ENCODE measurements at places on chromosomes 6 and 20.

- no peak for DNase-seq
Measured at GRCh38 chr6:137097057-137097456, 52.3 kb upstream of the IL20RA start.

- no peak for DNase-seq
Measured at GRCh38 chr20:1904135-1904534, 8.9 kb downstream of the SIRPA start.

DNA sequence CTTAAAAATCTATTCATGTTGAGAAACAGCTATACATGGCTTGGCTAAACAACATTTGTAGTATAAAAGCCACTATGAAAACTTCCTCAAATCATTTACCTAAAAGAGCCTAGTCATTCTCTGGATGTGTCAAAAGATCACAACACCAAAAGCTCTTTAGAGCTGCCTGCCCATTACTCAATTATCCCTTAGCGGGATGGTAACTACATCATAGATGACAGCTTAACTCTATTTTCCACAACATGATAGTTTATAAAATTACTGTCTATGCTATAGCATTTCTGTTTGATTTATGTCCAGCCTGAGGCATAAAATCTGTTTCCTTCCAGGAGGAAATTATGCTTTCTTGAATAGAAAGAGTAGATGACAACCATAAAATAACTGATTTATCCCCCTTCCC lies 777.6 kb upstream of the HS3ST5 start:
- no peak for DNase-seq

- DNase-seq: peak; percentile 86
Measured at GRCh38 chr6:24935366-24936152, at the start of gene RIPOR2. Gene RIPOR2, minus strand, starts transcription at chr6:24935960. Its CDS starts 62 bp downstream, at chr6:24935898.

GRCh38 chr20:2820084-2820895 lies 4.1 kb downstream of the TMEM239 start:
- DNase-seq: no peak

DNA sequence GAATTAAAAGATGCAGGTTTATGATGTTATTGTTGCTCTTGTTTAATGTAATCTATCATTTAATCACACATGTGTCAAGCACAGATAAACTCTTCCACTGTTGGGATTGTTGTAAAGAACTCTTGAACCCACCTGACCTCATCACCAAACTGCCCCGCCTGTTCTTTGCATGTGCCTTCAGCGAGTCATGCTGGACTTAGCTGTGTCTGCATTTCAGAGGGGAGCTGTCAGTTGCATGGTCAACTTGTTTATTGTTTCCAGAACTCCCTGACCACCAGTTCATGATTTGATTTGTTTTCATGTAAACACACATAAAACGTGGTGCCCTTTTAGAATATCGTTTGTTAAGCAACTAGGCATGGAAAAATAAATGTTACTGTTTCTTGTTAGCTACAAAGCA lies 93.6 kb downstream of the KHDC1L start:
- no peak for DNase-seq

GRCh38 chr6:129730477-129731165 lies 20.6 kb upstream of the ARHGAP18 start:
- peak; percentile 50 for DNase-seq

GRCh38 chr6:33944686-33945411 lies 141.0 kb upstream of the MLN start:
- no peak for DNase-seq

GRCh38 chr6:165987483-165988301 lies 180.0 kb downstream of the TBXT start:
- no peak for DNase-seq

DNA sequence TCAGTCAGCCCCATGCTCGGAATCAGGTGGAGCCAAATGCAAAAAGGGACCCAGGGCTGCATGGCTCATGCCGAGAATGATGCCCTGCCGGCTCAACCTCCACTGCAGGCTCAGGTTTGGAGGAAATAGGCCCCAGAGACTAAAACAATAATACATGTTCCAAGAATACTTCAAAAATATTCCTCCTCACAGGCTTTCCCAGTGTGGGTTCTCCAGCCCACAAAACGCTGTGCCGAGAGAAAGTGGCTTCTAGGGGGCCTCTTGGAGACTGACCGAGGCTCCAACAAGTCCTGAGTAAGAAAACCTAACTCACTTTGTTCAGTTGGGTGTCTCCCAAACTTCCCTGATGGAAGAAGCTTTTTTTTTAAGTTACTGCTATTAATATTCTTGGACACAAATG lies 73.9 kb downstream of the BANF2 start:
- no peak for DNase-seq

GRCh38 chr6:107154131-107154800 lies 39.0 kb upstream of the BEND3 start:
- DNase-seq: no peak

GRCh38 chr6:17988422-17988944 lies 1.0 kb upstream of the KIF13A start:
- no peak for DNase-seq

- DNase-seq: peak; percentile 65
Measured at GRCh38 chr20:36344517-36345132, 38.5 kb downstream of the DLGAP4 start.

DNA sequence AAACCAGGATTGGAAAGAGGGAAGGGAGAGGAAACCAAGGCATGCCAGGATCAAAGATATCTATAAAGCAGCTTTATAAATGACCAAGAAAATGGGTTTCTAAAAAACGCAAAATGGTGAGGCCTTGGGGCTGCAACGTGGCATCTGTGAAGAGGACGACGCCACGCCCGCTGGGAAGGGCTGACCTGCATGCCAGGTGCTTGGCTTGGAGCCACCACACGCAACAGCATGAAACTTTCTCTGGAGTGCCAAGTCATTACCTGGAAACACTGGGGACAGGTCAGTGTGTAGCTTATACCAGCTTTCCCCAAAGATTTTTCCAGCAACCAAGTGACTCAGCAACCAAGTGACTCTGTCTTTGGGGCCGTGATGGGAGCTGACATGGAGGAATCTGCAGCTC lies 82.5 kb downstream of the POPDC3 start:
- no peak for DNase-seq

DNA sequence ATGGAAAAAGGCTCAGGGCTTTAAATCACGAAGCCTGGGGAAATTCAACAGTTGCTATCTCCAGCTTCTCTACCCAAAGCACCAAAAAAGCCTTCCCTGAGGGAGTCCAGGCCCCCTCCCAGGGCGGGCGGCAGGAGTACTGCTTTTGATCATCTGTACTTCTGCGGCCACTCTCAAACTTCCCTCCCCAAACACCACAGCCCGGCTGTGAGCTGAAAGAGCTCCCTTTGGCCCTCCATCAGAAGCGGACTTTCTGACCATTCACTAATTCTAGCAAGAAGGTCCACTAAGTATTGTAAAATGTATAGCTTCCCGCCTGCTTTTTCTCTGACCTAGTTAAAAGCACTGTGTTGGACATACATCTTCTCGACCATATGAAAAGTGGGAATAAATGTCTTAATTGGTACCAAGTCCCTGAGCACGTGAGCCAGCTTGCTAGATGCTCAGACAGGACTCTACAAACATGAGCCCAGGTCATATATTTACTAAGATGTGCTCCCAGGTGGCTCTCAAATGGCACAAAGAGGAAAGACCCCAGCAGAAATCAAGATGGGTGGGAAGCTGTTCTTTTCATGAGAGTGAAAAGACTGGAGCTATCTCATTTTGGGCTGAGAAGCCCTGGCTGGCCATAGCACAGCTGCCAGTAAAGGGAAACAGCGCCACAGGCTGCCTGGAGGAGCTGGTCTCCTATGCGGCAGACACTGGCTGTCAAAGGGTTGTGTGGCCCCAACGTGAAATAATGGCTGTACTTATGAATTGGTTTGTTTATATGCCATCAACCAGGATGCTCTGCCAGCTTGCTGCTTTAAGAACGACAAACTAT lies 58.6 kb downstream of the GFOD1 start:
- no peak for DNase-seq

DNA sequence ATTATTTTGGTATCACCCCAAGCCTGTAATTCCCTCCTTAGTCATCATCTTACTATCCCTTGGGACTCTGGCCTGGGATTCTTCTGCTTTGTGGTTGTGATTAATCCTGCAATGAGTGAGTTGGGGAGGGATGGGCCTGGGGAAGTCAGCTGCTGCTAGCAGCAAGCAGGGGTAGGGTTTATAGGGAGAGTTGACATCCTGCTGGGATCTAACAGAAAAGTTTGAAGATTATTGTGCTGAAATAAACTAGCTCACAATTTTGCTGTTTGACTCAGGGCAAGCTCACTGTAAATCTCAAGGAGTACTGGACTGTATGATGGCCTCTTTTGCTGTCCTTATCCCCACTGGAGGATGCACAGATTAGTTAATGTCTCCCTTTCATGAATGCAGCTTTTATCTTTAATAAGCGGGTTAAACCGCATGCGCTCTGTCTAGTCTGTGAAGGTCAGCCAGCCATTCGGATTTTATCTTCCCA lies 83.4 kb downstream of the JARID2 start:
- DNase-seq: no peak

DNA sequence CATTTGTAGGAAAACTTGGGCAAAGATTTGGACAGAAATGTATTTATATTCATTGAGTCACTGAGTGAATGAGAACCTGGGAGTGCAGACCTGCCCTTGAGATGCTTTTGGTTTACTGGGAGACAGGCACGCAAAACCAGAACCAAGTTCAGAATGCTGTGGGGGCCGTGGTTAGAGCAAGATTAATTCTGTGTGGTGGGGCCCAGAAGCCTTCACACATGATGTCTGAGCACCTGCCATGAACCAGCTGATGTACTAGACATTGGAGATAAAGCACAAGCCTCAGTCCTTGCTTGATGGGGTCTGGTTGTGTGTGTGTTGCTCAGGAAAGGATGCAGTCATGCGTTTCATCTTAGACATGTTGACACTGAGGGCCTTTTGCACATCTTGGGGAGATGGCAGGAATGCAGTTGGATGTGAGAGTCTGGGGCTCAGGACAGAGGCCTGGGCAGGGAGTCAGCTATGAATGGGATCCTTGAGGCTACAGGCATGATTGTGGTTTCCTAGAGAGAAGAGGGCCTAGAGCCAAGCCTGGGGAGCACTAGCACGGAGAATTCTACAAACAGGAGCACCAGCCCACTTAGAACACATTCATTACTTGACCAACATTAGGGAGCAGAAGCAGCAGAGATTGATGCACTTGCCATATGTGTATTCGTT lies 114.3 kb upstream of the TMEM181 start:
- DNase-seq: no peak

- DNase-seq: no peak
Measured at GRCh38 chr20:19457611-19458010, 245.2 kb downstream of the SLC24A3 start.

GRCh38 chr6:43296780-43297497 lies 1.1 kb upstream of the SLC22A7 start:
- no peak for DNase-seq

DNA sequence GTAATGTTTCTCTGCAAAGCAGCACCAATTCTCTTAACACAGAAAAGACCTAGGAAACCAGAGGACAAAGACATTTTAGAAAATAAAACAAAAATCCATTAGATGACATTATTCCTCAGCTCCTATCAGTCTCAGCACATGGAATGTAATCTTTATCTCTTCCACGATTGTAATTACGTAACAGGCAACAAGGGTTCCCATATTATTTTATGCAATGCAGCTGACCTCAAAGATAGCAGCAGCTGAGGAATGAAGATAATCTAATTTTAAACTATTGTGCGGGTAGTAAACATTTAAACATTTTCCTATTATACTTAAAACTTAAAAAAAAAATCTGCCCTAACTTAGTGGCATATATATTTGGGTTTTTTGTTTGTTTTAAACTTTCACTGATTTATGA lies 33.0 kb upstream of the PTCHD4 start:
- DNase-seq: no peak
